ENCODE measurements at places on chromosomes 2 and 18.

DNA sequence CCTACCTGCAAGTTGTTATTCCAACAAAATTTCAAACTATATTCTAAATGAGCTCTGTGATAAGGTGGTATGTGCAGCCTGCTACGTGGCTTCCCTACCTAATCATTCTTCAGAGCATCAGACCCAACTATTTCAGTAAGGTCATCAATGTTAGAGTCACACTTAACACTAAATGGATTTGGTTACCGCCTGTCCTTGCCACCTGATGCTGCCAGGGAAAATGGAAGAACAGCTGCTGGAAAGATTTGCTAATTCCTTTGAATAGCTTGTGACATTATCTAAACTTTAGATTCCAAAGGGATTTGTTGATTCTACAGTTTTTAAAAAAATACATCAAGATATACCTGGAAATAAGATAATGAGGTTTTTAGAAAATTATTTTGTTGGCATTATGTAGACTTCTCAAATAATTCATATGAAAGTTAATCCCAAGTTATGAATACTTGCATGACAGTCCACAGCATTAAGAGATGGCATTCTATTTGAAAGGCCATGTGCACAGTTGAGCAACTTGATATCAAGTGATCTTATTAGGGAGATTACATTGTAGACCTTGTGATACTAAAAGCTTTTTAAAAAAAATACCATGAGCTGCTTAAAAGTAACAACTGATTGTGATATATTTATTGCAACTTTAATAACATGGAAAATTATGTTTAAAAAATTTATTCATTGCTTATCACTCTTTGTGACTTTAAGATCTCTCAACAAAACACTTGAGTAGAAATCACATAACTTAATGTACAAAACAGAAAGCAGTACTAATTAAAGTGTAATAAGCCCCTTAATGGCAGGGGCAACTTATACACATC lies 98.3 kb upstream of the UGP2 start:
- DNase-seq = no peak

GRCh38 chr2:75523313-75524275 lies 37.1 kb downstream of the EVA1A start:
- DNase-seq = no peak

- DNase-seq = no peak
Observed at GRCh38 chr18:58392324-58393000, 236.4 kb downstream of the ALPK2 start.

DNA sequence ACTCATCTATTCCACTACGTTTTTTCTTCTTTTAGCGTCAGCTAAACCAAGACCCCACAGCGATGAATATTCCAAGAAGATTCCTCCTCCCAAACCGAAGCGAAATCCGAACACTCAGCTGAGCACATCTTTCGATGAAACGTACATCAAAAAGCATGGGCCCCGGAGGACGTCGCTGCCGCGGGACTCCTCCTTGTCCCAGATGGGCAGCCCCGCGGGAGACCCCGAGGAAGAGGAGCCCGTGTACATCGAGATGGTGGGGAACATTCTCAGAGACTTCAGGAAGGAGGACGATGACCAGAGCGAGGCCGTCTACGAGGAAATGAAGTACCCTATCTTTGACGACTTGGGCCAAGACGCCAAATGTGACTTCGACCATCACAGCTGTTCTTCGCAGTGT lies 182.4 kb downstream of the NYAP2 start:
- no peak for DNase-seq

Data from activated T-cell treated with anti-CD3 and anti-CD28 coated beads for 48 hours (primary cell).